ENCODE measurements at places on chromosomes 13 and 19. TPM values are rescaled to one million over a fixed set of nuclear protein-coding genes. Genes with fewer than 3 reads are reported as not detected.

- peak; percentile 44 for DNase-seq
These were observed 23.1 kb upstream of the COG3 start for GRCh38 chr13:45441633-45442032.

PDX1 gene
- not detected for total RNA-seq

DNA sequence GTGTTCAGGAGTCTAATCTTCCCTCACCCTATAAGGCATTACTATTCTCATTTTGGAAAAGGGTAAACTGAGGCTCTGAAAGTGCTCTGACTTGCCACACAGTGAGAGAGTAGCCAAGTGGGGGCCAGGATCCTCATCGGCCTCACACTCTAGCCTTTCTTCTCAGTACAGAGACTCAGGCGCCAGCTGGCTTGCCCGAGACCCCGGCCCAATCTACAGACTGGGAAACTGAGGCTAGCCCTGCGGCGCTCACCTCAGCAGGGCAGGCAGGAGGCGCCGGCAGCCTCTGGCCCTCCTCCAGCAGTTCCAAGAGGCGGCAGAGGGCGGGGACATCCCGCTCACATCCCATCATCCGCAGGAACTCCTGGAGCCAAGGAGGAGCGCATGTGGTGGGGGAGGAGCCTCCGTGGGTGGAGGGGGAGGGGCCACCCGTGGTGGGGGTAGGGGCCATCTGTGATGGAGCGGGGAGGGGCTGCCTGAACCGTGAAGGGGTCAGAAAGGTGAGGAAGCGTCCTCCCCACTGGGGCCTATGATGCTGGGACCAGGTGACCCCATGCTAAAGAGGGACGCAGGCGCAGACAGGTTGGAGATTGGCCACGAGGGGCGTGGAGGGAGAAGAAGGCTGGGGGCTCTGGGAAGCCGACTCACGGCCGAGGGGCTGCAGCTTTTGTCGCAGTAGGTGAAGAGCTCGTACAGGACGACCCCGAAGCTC is 8.7 kb upstream of the INSL3 start:
- no peak for DNase-seq

DNA sequence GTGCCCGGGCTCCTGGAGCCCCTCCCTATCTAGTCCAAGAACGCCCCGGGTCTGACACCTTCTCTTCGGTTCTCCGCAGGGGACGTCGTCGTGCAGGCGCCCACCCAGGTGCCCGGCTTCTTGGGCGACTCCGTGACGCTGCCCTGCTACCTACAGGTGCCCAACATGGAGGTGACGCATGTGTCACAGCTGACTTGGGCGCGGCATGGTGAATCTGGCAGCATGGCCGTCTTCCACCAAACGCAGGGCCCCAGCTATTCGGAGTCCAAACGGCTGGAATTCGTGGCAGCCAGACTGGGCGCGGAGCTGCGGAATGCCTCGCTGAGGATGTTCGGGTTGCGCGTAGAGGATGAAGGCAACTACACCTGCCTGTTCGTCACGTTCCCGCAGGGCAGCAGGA is 3.4 kb downstream of the PVR start:
- DNase-seq: no peak

GALP gene
- total RNA-seq: not detected

Measured in Caki2 (cell line).